Smooth muscle cell of trachea (primary cell): ENCODE measurements at places on chromosomes 2 and 18. TPM values are rescaled to one million over a fixed set of nuclear protein-coding genes. Genes with fewer than 3 reads are reported as not detected.

The TUBB8B gene
- total RNA-seq, result not detected in 2 replicates

The TGFA gene
- total RNA-seq, result 0.73 TPM in 1 of 2 replicates, not detected in the other

The DUSP28 gene
- total RNA-seq, result 3.1 and 3.3 TPM in 2 replicates

The UGT1A6 gene
- not detected in 2 replicates for total RNA-seq

The DBI gene
- total RNA-seq, result 72.1 and 160 TPM in 2 replicates

The DLGAP1 gene
- total RNA-seq, result 0.17 and 3.1 TPM in 2 replicates

The ABCA12 gene
- under 0.01 and 0.17 TPM in 2 replicates for total RNA-seq

The TXNDC2 gene
- under 0.01 TPM in 2 replicates for total RNA-seq

The SALL3 gene
- 0.17 TPM in 1 of 2 replicates, not detected in the other for total RNA-seq

The ALK gene
- under 0.01 and 0.17 TPM in 2 replicates for total RNA-seq

The REG1A gene
- not detected in 2 replicates for total RNA-seq

The PRKAG3 gene
- 0.15 and 0.50 TPM in 2 replicates for total RNA-seq

The ABCB11 gene
- total RNA-seq, result under 0.01 TPM in 1 of 2 replicates, not detected in the other

The STEAP3 gene
- 25.6 and 34.6 TPM in 2 replicates for total RNA-seq

The FBLN7 gene
- total RNA-seq, result 0.17 and 0.29 TPM in 2 replicates

The SLC9A4 gene
- total RNA-seq, result not detected in 2 replicates

The CYP27A1 gene
- total RNA-seq, result 19.1 and 53.1 TPM in 2 replicates

The LCT gene
- total RNA-seq, result under 0.01 TPM in 2 replicates

The AAK1 gene
- 35.9 and 44.2 TPM in 2 replicates for total RNA-seq

The EMX1 gene
- total RNA-seq, result not detected in 2 replicates

The CRYGD gene
- total RNA-seq, result not detected in 2 replicates

The PID1 gene
- 21.1 and 26.1 TPM in 2 replicates for total RNA-seq

The TMEM247 gene
- not detected in 2 replicates for total RNA-seq

The PTCD3 gene
- 117 and 196 TPM in 2 replicates for total RNA-seq

The UGT1A8 gene
- not detected in 2 replicates for total RNA-seq

The INSIG2 gene
- total RNA-seq, result 6.1 and 11.6 TPM in 2 replicates
